ELR (cell line): ENCODE measurements at places on chromosomes 5 and 9.
A peak's percentile ranks its signal among the peaks of the same experiment; 100 is the strongest.

GRCh38 chr9:74330487-74331214 lies 166.5 kb upstream of the RORB start:
- no peak for DNase-seq

DNA sequence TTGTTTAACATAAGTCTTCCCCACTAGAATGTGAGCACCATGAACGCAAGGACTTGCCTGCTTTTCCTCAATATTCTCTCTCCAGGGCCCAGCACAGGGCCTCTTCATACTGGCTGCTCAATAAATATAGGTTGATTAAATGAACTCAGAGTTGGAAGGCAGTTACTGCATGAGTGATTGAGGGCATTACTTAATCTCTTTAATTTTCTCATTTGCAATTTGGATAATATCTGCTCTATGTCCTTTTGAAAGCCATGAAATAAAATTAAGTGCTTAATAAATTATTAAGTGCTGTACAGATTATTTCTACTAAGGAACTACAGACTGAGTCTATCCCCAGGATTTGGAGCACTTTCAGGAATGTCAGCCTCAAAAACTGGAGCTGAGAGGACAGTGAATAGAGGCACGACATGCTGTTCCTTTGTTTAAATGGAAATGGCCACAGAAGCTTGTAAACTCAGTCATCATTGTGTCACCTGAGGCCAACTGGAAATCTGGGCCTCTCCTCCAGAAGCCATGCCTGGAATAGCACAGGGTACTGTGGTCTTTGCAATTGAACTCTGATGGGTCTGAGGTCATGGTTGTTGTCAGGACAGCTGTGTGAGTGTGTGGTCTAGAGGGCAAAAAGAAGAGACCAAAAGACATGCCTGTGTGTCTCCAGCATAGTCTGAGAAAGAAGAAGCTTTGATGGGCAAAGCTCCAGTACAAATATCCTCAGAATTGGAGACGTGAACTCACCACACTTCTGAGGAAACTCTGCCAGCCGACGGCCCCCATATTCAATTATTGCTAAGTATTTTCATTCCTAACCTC lies 86.1 kb downstream of the SH3TC2 start:
- DNase-seq: peak; percentile 67

- DNase-seq: peak; percentile 74
These were observed 2.5 kb downstream of the ACER2 start for GRCh38 chr9:19411316-19411715.

- no peak for DNase-seq
These were observed 124.0 kb upstream of the COX7C start for GRCh38 chr5:86493777-86494176.

GRCh38 chr5:68749631-68750030 lies 344.2 kb upstream of the SLC30A5 start:
- no peak for DNase-seq

DNA sequence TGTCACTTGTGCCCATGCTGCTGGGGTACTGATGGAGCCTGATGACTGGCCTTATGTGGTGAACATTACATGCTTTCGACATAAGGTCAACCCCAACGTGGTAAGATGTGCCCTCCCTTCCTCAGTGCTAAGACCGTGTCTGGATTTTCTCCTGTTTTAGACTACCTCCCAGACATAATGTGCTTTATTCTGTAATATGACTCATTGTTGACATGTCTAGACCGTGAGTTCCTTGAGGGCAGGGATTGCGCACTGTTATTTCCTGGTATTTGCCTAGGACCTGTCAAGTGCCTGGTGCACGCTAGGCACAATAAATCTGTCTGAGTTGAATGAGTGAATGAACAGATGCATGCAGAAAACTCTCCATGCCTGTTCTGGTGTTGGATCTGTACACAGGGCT lies 346.0 kb downstream of the KDM4C start:
- peak; percentile 8 for DNase-seq

GRCh38 chr5:60399507-60399906 lies 300.5 kb downstream of the DEPDC1B start:
- no peak for DNase-seq

DNA sequence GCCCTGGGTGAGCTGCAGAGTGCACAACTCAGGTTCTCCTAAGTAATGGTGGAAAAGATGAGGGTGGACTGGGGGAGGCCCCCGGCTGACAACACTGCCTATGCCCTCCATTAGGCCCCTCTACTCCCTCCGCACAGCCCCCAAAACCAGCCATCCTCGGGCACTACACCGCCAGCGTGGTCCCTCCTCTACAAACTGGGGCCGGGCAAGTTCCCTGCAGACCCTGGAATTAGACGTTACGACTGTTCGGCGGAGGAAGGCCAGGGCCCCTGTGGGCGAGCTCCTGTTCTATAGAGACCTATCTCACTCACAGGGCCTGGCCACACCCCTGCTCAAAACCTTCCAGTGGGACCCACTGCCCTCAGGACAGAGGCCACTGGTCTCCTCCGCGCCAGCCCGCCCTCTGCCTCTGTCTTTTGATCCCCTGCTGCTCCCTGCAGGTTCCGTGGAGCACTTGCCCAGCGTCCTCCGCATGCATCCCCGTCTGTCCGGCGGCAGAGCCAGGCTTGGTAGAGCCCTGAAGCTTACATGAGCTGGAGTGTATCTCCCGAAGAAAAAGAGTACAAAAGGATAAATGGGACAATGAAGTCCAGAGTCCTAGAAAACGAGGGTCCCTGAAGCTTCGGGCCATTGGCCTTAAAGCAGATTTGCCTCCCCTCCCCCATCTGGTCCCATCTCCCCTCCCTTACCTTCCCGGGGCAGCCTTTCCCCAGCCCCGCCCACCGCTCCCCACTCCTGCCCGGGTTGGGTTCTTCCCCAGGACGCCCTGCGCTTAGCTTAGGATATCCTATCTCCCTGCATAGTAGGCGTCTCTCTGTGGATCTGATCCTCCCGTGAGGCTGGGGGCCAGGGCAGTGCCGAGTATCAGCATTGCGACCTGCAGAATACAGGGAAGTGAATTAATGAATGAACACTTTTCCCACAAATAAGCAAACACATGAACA lies 71.3 kb downstream of the HRH2 start:
- peak; percentile 24 for DNase-seq
